ENCODE measurements at places on chromosomes 5 and 9. TPM values are rescaled to one million over a fixed set of nuclear protein-coding genes. Genes with fewer than 3 reads are reported as not detected.

GRCh38 chr9:27701587-27701986 is 128.3 kb upstream of the C9orf72 start:
- DNase-seq: no peak

HCN1 gene
- not detected for total RNA-seq

MUSK gene
- not detected for total RNA-seq

ZFP2 gene
- not detected for total RNA-seq

OLFM1 gene
- total RNA-seq: not detected

All from natural killer cell treated with Interleukin-12 subunit alpha and Interleukin-12 subunit beta and Interleukin-15 and Interleukin-18, amount 100 ng/mL, for 72 hours (primary cell).